Cortex of kidney (tissue), 1 donor: ENCODE measurements at places on chromosomes 5 and 9.

DNA sequence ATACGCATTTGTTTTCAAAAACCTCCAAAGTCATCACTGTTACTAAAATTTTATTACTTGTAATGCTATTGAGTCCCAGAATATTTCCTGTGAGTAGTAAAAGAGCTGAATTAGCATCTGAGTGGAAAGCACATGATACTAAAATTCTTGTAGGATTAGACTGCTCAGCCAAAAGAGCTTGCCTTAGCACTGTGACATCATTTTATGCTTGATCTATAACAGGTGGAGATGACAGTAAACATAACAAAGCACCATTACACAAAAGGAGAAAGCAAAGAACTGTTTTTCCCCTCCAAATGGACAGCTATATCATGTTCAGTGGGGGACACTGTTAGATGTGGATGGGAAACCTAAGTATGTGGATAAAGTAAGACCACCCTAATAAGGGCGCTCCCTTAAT is 5.8 kb upstream of the JAK2 start:
- DNase-seq = no peak

DNA sequence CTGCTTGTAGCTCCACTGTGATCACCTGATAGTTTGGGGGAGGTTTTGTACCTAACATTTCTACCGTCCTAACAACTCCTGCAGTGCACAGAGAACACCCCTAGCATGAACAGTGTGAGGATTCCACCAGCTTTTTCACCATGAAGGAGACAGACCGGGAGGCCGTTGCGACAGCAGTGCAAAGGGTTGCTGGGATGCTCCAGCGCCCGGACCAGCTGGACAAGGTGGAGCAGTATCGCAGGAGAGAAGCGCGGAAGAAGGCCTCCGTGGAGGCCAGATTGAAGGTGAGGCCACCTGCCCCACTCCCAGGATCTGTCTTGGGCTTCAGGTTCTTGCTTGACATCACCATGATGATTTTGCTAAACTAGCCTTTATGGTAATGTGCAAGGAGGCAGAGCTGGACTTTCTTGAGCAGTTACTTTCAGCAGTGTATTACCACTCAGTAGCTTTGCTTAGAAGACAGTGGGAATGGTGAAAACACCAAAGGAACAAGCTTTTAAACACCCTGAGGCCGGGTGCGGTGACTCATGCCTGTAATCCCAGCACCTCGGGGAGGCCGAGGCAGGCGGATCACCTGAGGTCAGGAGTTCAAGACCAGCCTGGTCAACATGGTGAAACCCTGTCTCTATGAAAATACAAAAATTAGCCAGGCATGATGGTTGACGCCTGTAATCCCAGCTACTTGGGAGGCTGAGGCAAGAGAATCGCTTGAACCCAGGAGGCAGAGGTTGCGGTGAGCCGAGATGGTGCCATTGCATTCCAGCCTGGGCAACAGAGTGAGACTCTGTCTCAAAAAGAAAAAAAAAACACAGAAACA is 3.3 kb downstream of the EXOC3 start:
- DNase-seq = no peak

GRCh38 chr9:100028201-100028784 is 70.5 kb downstream of the ERP44 start:
- no peak for DNase-seq

- DNase-seq = no peak
Observed at GRCh38 chr5:87121304-87122150, 146.2 kb upstream of the RASA1 start.

GRCh38 chr5:106530150-106530549 is 1140.6 kb downstream of the EFNA5 start:
- no peak for DNase-seq

DNA sequence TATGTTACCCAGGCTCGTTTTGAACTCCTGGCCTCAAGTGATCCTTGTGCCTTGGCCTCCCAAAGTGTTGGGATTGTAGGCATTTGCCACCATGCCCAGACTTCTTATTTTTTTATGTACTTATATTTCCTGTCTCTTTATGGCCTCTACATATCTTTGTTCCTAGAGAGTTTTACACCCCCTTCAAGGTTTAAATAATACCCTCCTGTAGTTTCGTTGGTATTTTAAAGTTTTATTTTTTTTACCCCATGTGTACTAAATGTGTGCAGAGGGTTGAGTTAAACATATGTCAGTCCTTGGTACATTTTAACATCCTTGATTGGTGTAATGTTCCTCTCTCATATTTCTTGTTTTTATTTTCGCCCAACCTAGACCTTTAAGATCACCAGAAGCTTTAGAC is 29.4 kb downstream of the OCLN start:
- no peak for DNase-seq

DNA sequence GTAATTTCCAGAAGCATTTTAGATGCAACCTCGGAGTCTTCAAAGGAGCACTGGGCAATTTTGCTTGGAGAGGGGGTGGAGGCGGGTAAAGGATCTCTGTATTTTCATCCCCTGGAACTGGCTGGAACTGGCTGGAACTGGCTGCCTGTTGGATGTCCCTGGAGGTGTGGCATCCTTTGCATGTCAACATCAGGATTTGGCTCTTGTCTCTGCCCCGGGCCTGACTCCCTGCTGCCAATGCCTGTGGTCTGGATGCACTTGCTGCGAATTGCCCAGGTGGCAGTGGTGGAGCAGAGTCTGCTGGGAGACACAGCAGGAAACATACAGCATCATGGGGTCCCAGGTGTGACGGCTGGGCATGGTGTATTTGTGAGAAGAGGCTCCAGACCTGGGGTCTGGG is 391.3 kb downstream of the GADD45G start:
- DNase-seq = no peak

GRCh38 chr5:78467752-78468357 is 107.4 kb downstream of the SCAMP1 start:
- no peak for DNase-seq

- DNase-seq = no peak
Observed at GRCh38 chr5:75538211-75538610, 26.5 kb downstream of the POLK start.

DNA sequence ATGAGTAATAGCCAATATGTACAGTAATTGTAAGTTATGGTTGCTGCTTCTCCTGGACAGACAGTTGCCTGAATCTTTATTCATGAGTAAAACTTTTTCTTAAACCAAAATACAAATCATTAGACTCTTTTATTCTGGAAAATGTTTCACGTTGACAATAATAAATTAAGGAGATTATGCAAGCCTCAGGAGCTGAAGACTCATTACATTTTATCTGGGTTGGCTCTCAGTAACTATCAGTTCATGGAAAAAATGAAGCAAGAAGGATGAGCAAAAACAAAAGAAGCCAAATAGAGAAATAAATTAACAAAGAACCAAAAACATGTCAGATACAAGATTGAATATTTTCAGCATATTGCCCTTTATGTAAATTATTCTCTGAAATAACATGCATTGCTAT is 88.9 kb upstream of the PRR16 start:
- DNase-seq = no peak

- DNase-seq = no peak
Observed at GRCh38 chr9:108160706-108161355, 671.3 kb upstream of the KLF4 start.

DNA sequence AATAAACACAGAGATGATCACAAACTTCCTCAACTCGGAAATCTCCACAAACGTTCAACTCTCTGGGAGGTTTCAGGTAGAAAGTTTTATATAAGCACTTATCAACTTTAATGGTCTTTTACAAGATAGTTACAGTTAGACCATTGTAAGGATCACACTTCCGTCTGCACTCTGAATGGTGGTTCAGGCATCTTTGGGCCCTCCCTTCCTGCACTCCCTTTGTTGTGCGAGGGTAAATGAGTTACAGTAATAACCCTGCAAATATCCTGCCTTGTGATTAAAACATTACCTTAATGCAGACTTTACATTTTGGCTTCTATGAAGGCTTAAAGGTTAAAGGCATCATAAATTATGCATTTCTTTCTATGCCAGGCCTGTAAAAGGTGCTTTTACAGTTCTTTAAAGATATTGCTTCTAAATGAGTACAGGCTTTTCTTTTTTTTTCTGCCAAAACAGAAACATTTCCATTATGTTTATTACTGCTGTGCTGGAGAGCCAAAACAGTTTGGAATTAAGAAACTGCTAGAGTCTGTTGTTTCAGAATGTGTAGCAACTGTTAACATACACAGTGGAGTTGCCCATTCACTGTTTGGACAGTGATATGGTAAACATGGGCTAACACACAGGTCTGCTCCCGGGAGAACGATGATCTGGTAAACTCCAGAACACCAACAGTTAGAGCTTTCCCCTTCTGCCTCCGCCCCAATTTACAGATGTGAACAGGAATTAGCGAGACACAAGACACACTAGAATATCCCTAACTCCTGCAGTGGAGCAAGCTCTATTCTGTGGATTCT is 1.1 kb downstream of the PRUNE2 start:
- DNase-seq = no peak

- DNase-seq = no peak
Observed at GRCh38 chr5:6719417-6719816, 6.2 kb downstream of the TENT4A start.

- DNase-seq = no peak
Observed at GRCh38 chr5:4907571-4907970, 232.6 kb upstream of the ADAMTS16 start.

DNA sequence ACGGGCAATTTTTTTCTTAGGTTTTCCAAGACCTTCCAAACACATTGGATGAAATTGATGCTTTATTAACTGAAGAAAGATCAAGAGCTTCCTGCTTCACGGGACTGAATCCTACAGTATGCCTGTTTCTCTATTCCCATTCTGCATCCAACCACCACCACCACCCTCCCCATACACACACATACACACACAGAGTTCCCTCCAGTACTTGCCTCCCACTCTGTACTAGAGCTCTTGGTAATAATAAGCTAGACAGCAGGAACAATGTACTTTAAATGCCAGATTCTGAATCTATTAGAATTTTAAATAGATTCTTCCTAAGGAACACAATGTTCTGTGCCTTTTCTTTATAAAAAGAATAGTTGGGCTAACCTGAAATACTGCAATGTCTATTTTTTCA is 67.4 kb downstream of the KLF9 start:
- DNase-seq = no peak

DNA sequence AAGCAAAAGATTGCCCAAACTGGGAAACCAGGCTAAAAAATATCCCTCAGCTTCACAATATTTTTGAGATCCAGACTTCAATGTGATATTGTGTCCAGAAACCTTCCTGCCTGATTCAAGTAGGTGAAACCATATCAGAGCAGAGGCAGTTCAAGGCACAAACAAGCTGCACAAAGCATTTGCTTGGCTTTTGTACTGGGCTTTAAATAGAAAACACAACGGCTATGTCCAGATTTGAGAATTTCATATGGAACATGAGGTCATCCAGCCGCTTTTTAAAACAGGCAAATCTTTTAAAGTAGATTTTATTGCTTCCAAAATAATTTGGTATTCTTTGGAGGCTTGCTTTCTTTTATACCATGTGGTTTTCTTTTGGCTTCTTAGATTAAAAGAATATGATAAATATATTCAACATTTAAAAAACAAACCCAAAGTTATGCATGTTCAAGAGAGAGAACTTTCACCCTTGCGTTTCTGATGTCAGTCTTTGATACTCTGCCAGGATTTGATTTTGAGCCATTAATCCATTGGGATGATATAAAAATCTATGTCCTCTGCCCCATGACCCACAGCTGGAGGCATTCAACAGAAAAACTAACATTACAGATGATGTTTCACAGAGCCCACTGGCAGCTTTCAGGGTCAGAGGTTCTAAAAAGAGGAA is 29.0 kb upstream of the CCDC112 start:
- no peak for DNase-seq

- no peak for DNase-seq
Observed at GRCh38 chr9:117387422-117387821, 27.4 kb downstream of the ASTN2 start.

- no peak for DNase-seq
Observed at GRCh38 chr9:126611592-126612325, 2.0 kb upstream of the LMX1B start.

- DNase-seq = no peak
Observed at GRCh38 chr5:128984480-128984879, 19.2 kb downstream of the SLC27A6 start.

GRCh38 chr5:43348207-43348606 is 35.0 kb upstream of the HMGCS1 start:
- DNase-seq = no peak

DNA sequence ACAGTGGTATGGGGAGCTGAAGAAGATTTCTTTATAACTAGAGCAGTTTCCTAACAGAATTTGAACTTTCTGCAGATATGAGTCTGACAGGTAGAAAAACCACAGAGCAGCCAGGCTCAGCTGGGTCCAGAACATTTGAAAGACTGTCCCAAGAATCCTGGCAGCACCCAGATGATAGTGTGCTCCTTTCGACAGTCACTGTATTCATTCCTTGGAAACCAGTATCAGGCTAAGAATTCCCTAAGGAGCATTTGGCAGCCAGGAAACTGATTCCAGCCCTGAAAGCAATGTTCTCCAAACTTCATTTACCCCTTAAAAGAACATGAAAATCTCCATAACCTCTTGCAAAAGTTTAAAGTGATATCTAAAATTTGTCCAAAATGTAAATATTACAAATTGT is 123.0 kb upstream of the MTAP start:
- DNase-seq = no peak

DNA sequence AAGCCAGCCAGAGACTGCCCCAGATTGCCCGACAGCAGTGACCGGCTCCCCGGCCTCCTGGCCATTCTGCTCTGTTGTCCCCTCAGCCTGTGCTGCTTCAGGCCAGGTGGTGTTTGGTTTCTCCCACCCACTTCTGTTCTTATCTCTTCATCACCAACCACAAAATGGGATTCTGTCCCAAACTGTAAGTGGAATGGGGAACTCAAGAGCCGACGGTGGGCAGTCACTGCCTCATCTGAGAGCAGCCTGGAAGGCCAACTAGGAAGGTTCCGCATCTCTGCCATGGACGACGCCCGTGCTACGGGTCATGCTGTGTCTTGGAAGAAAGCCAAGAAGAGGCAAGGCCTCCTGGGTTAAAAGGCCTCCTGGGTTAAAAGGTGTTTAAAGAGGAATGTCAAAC is 219.0 kb upstream of the PIK3R1 start:
- DNase-seq = no peak

GRCh38 chr9:122780026-122780425 is 8.7 kb upstream of the OR5C1 start:
- DNase-seq = no peak

- DNase-seq = no peak
Observed at GRCh38 chr9:36499174-36499890, 73.4 kb upstream of the MELK start.

DNA sequence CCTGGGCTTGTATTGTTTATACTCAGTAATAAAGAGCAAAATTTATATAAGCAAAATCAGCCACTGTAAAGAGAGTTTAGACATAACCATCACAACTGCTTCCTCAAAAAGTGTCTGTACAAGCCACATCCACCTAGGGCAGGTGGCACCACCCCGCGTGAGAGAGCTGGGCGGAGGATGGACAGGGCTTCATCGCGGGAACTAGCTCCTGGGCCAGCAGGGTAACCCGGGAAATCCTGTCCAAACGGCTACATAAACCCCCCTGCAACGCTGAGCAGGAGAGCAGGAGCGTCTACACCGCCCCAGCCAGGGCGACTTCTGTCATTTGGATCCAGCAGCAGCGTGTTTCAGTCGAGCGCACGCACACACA is 1.3 kb downstream of the SLC6A3 start:
- no peak for DNase-seq

DNA sequence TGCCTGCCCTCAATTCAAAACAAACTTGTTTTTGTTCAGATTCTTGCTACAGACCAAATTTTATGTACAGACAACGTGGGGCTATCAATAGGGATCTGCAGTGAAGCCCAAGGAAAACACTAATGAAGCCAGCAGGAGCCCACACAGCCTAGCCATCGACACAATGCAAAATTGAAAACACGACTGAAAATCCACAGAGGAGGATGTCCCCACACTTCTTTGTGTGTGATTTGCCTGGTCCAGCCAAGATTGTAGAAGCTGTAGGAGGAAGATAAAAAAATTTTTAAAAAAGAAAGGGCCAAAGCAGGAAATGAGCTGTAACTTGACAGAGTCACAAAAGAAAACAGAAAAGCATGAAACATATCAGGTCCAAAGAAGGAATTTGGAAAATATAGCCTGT is 34.8 kb downstream of the HTR4 start:
- no peak for DNase-seq
